Astrocyte of the spinal cord (primary cell): ENCODE measurements at places on chromosomes 5 and 9.

GRCh38 chr5:38994324-38994927, 79.8 kb downstream of the RICTOR start:
- DNase-seq = peak; percentile 73

DNA sequence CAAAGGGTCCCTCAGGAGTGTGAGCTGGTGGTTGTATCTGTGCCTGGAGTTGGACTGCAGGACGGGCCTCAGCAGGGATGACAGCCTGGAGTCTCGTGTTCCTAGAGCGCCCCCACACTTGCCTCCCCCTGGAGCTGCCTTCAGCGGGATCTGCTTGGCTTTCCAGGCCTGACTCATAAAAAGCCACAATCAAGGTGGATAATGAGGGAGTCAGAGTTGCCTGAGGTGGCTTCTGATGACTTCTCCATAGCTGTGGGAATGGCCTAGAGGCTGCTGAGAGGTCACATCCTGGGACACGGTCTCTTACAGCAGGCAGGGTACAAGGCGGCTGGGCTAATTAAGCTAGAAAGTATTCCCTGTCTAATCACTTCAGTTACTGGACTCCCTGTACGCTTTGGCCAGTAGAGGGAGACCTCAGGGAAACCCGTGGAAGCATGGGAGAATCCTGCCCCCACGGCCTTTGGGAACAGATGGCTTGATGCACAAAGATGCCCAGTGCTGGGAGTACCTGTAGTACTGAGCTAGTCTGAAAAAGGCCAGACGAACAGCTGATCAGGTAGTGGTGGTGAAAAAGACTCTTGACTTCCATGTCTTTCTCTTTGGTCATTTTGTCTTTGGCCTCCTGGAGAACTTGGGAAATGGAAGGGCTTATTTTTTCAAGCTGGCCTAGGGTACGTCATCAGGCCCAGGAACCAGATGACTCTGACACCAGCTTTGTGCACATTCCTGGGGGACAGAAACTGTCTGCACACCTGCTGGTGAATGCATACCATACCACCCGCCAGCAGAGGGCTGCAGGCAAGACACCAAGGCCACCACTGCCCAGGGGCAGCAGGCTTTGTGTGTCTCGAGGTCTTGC, 16.1 kb upstream of the FRRS1L start:
- no peak for DNase-seq

- peak; percentile 69 for DNase-seq
Measured at GRCh38 chr5:123997462-123998215, 485.7 kb downstream of the CSNK1G3 start.

DNA sequence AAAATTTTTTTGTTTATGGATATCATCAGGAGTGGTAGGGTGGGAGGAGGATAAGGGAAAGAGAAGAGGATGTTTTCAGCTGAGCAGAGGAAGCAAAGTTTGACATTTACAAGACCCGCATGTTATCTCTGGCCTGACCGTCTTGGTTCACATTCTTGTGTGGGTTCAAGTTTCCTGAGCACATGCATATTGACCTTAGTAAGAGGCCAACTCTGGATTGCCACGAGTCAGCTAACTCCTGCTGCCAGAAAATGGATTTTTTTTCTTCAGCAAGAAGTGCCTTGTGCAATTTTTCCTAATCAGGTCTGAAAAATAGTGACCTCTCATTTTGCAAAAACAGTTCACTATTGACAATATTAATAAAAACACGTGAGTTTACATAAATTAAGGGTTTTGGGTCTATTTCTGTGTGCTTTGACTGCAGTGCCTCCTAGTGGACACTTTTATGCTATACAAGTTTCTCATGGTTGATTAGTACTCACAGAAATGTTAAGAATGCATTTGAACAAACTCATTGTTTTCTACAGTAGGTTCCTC, 27.1 kb upstream of the BASP1 start:
- DNase-seq = peak; percentile 81
